ENCODE measurements at places on chromosomes 2 and 18.
A peak's percentile ranks its signal among the peaks of the same experiment; 100 is the strongest.

DNA sequence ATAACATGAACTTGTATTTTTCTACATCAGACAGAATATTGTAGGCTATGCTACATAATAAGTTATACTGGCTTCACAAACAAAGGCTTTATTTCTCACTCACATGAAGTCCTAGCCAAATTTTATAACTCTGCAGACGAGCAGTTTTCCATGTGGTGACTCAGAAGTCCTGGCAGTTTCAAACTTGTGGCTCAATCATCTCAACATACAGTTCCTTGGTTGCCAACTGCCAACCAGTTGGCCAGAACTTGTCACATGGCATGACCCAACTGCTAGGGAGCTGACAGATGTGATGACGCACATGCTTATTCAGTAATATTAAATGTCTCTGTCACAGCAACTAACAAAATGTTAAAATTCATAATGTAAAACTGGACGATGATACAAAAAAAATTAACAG, 63.8 kb upstream of the ZC3H15 start:
- no peak for DNase-seq

GRCh38 chr2:10043906-10044601, 704 bp downstream of the KLF11 start:
- peak; percentile 96 for DNase-seq

- no peak for DNase-seq
Observed at GRCh38 chr2:144592500-144593256, 72.8 kb upstream of the ZEB2 start.

GRCh38 chr18:78523850-78524249, 455.8 kb upstream of the SALL3 start:
- DNase-seq: no peak

DNA sequence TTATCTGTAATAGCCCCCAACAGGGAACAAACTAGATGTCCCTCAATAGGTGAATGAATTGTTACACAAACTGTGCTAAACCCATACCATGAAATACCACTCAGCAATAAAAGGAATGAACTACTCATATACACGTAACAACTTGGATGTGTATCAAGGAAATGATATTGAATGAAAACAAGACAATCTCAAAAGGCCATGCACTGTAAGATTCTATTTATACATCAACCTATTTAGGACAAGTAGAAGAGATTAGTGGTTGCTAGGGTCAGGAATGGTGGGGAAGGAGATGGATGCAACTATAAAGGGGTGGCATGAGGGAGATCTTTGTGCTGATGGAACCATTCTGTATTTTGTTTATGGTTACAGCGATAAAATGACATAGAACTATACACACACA, 47.1 kb downstream of the KANSL3 start:
- DNase-seq: no peak

- DNase-seq: no peak
Observed at GRCh38 chr2:42639340-42640077, 71.1 kb downstream of the MTA3 start.
